ENCODE measurements at places on chromosomes 6 and 20. TPM values are rescaled to one million over a fixed set of nuclear protein-coding genes. Genes with fewer than 3 reads are reported as not detected.

Gene STK38
- 28.2 TPM for total RNA-seq

- no peak for DNase-seq
Measured at GRCh38 chr6:158654498-158654897, 4.6 kb downstream of the SYTL3 start.

- no peak for DNase-seq
Measured at GRCh38 chr6:321158-321438, 28.8 kb downstream of the DUSP22 start.

DNA sequence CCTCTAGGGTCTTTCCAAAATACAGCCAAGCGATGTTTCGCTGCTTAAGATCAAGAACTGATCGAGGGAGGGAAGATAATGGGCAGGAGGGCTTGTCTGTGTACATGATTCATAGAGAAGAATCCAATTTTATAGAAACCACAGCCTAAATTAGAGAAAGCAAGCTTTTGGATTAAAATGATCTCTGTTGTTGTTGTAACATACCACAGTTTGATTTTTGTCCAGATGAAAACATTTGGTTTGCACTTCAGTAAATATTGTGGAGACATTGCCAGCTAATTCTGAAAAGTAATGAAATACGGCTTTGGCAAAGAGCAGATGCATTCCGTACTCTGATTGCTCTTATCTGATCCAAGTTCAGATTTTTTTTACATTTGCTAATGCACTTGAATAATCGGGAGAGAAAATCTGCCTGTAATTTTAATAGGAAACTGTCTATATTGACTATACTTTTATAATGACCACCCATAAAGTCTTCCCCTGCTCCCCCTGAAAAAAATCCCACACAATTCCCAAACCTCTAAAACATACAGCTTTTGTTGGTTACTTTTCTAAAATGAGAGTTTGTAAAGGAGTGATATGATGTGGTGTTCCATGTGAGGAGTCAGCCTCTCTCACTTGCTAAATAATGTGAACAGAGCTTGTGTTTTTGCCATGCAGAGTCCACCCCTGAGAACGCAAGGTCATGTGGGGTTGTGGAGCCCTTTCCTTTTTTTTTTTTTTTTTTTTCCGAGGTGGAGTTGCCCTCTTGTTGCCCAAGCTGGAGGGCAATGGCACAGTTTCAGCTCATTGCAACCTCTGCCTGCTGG is 199.9 kb downstream of the DTNBP1 start:
- no peak for DNase-seq

DNA sequence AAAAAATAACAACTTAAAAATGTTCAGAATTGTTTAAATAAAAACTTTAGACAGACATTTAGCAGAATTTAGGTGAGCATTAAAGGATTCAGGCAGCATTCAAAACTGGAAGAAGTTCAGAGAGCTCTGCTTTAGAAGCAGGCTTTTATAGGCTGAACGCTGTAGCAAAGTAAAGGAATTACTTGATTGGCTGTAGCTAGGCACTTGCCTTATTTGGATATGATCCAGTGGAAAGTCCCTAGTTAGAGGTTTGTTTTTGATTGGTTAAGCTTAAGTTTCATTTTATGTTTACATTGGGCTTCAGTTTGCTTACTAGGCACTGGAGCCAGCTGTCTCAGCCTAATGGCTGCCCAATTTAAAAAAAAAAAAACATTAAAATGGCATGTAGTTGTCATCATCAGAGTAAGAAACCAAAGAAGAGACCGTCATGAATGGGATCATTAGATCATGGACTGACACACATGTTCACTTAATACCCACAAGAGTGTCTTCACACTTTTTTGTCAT is 65.1 kb downstream of the CBFA2T2 start:
- peak; percentile 79 for DNase-seq

DNA sequence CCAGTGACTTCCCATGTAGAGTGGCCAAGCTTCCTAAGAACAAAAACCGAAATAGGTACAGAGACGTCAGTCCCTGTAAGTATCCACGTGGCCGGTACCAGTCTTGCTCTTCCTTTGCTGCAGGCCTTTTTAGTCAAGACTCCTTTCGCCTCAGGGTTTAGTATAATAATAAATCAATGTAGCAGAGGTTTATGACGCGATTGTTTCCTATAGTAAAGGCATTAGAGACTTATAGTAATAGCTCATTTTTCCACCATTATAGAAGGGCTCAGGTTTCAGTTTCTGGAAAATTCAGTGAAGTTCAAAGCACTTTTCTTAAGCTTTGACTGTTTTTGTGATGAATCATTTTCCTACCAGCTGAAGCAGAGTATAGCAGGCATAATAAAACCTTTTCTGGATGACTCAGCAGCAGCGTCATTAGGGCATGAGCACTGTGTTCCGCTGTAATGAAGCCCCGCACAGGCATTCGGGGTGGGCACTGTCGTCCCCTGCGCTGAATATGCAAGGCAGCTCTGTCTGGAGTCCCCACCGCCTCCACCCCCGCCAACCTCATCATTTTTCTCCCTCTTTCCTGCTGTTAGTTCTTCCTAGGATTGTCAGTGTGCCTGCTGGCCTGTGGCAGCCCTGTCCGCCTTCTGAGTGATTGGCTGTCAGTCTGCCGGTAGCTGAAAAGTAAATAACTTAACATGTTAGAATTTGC is 51.3 kb downstream of the PTPN1 start:
- DNase-seq: peak; percentile 89

- no peak for DNase-seq
Measured at GRCh38 chr6:13524801-13525508, 37.6 kb upstream of the GFOD1 start.

GRCh38 chr6:33288141-33288920 is 708 bp downstream of the WDR46 start:
- no peak for DNase-seq

Gene BTNL2
- not detected for total RNA-seq

DNA sequence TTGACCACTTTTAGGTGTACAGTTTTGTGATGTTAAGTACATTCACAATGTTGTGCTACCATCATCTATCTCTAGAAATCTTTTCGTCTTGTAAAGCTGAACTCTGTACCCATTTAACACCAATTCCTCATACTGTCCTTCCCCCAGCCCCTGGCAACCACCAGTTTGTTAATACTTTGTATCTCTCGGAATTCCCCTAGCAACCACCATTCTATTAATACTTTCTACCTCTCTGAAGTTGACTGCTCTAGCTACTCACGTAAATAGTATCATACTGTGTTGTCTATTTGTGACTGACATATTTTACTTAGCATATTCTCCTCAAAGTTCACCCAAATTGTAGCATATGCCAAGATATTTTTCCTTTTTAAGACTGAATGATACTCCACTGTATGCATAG is 82.3 kb upstream of the CLDN20 start:
- DNase-seq: no peak

Gene KIZ
- total RNA-seq: 17.8 TPM

- no peak for DNase-seq
Measured at GRCh38 chr20:38383147-38383546, 36.9 kb downstream of the LBP start.

DNA sequence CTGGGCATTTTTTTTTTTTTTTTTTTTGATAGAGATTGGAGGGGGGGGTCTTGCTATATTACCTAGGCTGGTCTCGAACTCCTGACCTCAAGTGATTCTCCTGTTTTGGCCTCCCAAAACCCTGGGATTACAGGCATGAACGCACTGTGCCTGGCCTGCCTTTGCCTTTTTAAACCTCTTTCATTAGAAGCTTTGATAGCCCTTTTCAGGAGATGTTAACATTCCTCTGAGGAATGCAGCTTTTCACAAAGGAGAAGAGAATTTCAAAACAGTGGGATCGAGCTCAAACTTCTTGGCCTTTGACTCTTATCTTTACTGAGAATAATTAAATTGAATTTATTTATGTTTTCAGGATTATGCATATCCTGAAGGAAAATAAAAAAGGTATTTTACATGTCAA is 31.3 kb downstream of the SLC26A8 start:
- no peak for DNase-seq

DNA sequence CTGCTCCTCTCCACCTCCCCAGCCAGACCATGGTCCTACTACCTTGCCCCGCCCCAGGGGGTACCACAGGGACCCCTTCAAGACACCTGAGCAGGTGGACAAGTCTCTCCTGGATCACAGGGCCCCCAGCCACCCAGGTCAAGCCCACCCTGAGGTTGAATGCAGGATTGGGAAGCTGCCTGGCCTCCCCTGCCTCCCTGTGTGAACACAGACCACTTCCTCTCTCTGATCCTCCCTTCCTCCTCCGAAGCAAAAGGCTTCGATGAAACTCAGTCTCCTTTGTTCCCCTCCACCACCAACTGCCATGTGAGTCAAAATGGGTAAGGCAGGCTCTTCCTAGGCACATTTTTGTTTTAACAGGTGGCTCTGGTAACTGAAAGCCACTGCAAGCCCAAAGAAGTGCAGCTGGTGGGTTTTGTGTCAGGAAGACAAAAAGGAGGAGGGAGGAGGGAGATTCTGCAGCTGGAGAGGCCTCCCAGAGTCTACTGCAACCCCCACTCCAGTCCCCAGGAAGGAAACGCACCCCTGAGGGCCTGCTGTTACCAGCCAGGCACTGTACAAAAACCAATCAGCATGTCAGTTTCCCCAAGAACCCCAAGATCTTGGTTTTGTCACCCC is 5.4 kb downstream of the ADA start:
- DNase-seq: no peak

GRCh38 chr6:169162752-169163407 is 90.8 kb downstream of the THBS2 start:
- peak; percentile 93 for DNase-seq

DNA sequence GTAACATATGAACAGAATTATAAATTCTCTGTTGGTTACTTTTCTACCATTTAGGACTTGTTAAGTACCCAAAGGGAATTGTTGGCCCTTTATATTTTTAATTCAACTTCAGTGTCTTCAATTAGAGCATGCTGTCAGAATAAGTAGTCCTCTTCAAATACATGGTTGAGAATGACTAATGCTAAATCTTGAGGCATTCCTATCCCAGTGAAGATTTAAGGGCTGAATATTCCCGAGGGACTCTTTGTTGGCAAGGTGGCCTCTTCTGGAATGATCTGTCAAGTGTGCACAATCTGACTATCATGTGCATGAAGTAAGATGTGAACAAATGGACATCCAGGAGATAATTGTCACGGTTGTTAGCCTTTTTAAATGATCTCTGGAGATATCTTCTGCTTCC is 421.7 kb downstream of the BMP2 start:
- DNase-seq: no peak

Gene DPPA5
- total RNA-seq: not detected

DNA sequence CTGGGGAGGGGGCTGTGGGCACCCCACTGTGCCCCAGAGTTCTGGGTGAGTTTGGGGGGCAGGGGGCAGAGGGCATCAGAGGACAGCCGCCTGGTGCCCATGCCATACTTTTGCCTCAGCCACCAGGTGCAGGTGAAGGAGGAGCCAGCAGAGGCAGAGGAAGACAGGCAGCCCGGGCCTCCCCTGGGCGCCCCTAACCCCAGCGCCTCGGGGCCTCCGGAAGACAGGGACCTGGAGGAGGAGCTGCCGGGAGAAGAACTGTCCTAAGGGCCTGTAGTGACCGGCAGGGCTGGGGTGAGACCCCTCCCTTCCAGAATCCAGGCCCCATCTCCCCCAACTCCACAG is 39.6 kb upstream of the MDFI start:
- DNase-seq: no peak

- DNase-seq: no peak
Measured at GRCh38 chr6:137651591-137652335, 157.6 kb upstream of the OLIG3 start.

GRCh38 chr6:144315226-144315980 is 30.3 kb downstream of the UTRN start:
- DNase-seq: no peak

GRCh38 chr6:52162940-52163908 is 23.0 kb upstream of the IL17A start:
- peak; percentile 44 for DNase-seq

DNA sequence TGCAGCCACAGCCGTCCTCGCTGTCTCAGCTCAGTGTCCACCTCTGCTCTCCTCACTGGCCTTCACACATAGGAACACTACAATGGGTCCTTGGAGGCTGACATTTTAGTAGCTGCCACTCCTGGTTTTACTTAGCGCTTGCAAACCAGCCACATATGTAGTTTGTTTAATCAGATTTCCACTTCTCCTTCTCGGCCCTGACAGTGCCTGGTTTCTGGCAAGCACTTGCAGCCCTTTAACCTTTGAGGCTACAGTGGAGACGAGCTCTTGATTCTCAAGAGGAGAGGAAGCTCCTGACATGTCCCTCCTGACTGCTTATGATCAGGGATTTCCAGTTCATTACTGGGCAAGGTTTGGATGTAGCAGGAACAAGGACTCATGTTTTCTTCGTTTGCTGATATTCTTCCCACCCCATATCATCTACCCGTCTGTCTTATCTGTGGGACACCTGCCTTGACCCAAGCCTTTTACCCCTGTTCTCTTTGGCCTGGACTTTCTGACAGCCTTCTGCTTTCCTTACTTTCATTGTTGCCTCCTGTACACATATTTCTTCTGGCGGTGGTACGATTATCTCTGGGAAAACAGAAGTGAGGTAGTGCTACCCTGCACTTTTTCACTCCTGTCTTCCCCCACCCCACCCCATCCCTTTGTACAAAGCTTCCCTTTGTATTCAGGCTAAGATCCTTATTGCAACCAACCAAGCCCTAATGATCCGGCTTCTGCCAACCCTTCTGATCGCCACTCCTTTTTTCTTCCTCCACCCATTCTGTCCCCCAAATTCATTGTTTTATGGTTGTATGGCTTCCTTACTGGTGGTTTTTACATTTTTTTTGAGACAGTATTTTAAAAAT is 31.2 kb downstream of the CEP43 start:
- no peak for DNase-seq

GRCh38 chr20:16381444-16381843 is 191.8 kb downstream of the KIF16B start:
- DNase-seq: no peak

GRCh38 chr6:978937-979685 is 286.2 kb upstream of the EXOC2 start:
- DNase-seq: no peak

Gene ZBTB9
- total RNA-seq: 11.0 TPM

DNA sequence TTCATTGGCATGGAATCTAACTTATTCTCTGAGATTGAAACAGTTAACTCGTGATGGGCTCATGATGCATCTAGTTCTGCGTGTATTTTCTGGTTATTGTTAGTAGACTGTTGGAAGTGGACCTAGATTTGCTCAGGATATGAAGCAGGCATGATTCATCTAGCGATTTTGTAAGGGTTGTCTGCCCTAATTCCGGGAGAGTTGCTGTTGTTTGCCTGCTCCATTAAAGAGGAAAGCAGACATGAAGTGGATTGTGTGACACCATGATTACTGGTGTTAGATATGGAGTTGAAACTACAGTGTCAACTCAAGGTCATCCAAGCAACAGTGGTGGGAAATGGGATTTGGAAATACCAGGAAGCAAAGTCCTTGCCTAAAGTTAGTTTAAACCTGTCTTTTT is 41.0 kb downstream of the SOX4 start:
- peak; percentile 95 for DNase-seq

Gene OR2H2
- total RNA-seq: not detected

Gene C6orf141
- 19.8 TPM for total RNA-seq

Gene PRKN
- total RNA-seq: 0.25 TPM

Gene LY6G6C
- not detected for total RNA-seq

Gene HRH3
- total RNA-seq: not detected

DNA sequence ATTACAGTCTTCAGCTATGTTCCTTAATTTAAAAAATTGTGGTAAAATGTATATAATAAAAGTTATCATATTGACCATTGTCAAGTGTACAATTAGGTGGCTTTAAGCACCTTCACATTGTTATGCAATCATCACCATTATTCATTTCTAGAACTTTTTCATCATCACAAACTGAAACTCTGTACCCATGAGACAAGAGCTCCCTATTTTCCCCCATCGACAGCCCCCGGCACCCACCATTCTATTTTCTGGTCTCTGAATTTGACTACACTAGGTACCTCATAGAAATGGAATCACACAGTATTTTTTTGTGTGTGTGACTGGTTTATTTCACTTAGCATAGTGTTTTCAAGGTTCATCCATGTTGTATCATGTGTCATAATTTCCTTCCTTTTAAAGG is 39.7 kb upstream of the FYN start:
- no peak for DNase-seq

Measured in foreskin keratinocyte (primary cell).